ENCODE measurements at places on chromosomes 7 and 10.

- DNase-seq = no peak
Observed at GRCh38 chr7:116798232-116798631, 64.2 kb upstream of the CAPZA2 start.

- peak; percentile 81 for DNase-seq
Observed at GRCh38 chr7:7176406-7177043, 5.8 kb upstream of the C1GALT1 start.

- DNase-seq = peak; percentile 50
Observed at GRCh38 chr10:72466018-72466417, 111.3 kb upstream of the DNAJB12 start.

DNA sequence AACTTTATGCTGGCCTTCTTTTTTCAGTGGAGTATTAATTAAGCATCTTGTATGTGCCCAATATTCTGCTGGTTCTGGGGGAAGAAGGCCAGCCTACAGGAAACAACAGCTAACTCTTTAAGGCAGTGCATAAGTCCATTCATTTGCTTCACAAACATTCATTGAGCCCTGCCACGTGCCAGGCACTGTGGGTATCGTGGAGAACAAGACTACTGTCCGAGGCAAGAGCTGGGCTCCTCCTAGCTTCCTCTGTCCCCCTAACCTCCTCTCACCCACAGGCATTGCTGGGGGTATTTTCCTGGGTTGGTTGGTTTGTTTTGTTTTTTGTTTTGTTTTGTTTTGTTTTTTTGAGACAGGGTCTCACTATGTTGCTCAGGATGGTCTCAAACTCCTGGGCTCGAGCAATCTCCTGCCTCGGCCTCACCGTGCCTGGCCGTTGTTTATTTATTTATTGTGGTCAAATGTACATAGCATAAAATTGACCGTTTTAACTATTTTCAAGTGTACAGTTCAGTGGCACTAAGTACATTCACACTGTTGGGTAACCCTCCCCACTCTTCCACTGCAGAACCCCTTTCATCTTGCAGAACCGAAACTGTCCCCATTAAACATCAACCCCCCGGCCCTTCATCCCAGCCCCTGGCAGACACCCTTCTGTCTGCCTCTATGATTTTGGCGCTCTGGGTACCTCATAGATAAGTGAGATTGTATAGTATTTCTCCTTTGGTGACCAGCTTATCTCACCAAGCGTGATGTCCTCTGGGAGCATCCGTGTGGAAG, 32.6 kb downstream of the CHST3 start:
- no peak for DNase-seq

DNA sequence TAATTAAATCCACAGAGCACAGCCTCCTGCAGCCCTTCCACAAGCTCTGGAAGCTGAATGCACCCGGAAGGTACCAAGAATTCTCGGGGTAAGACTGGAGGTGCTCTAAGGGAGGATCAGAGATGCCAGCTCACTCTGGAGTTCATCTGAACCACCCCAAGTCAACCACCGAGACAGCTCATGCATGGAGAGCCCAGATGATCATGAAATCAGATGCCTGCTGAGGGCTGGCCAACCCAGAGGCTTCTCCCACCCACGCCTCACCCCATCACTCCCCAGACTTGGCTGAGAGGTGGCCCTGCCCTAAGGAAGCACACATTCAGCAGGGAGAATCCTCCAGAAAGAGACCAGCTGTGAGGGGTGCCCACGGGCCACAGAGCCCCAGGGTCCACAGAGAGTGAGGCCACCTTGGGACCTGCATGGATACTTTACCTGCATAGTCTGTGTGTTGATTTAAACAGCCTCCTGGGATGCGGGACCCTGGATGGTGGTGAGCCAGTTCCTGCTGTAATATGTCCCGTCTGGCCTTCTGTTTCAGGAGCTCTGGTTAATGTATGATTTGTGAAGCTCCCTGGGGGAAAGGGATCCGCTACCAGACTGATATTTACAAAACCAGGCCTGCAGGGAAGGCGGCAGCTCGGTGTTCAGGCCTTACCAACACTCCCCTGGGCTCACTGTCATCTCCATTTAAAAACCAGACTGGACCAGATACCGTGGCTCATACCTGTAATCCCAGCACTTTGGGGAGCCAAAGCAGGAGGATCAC, 64.9 kb downstream of the INSIG1 start:
- DNase-seq = no peak

DNA sequence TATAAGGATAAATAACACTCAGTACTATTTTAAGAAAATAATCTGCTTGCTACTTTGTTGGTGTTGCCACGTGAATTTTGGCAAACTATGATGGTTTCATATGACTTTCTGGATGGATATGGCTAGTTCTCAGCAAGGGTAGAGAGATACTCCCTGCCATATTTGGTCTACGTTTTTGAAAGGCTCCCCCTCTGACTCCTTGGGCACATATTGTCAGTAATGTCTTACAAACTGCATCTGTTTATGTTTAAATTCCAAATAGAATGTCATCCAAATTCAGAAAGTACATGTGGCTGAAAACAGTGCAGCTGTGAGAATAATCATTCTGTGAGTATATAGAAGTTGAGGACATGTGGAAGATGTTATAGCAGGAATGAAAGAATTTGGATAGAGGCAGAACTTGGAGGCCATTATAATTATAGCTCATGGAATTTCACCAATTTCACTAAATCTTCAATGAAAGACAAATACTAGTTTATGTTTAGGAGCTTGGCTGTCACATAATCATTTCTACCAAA, 107.8 kb downstream of the SRI start:
- no peak for DNase-seq

DNA sequence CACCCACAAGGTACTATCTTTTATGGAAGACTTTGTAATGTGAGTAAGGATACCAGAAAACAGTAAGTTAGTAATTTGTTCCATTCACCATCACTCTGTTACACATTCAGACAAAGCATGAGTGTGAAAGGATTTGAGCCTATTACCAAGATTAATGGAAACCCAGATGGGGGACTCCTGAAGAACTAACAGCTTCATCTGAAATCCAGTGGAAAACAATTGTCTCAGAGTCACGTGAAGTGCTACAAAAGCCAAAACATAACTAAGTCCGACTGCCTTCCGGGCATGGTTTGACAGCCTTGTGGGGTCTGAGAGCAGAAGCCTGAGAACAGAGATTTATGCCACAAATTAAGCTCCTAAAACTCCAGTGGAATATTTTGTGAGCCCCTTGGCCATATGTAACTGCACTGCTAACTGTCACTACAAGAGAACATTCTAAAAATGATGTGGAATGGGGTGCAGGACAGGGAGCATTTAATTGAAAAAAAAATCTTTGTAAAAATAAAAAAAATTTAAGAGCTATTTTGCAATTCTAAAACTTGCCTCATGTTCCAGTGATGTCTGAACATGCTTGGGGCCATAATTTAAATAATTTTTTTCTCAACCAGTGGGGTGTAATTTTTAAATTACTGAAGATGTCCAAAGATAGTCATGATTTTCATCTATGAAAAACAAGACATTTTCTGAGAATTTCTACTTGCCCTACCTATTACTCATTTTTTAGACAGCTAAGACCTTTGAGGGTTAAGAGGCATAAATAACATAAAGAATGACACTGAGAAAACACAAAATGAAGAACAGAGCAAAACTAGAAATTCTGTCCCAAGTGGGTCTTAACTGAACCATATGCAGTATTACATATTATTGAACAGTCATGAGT, 555.0 kb downstream of the INHBA start:
- no peak for DNase-seq

- DNase-seq = no peak
Observed at GRCh38 chr7:115368998-115369397, 447.1 kb downstream of the MDFIC start.

DNA sequence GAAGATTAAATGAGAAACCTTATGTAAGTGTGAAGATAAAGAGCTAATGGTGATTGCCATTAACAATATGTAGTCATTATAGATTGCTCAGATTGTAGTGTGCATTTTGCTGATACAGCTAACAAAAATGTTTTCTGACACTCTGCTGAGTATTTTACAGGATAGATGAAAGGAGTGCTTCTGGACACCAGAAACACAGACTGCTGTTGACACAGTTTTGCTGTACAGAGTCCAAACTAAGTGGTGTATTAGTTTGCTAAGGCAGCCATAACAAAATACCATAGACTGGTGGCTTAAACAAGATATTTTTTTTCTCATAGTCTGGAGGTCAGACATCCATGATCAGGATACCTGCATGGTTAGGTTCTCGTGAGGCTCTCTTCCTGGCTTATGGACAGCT, 2.2 kb downstream of the SMC3 start:
- no peak for DNase-seq

DNA sequence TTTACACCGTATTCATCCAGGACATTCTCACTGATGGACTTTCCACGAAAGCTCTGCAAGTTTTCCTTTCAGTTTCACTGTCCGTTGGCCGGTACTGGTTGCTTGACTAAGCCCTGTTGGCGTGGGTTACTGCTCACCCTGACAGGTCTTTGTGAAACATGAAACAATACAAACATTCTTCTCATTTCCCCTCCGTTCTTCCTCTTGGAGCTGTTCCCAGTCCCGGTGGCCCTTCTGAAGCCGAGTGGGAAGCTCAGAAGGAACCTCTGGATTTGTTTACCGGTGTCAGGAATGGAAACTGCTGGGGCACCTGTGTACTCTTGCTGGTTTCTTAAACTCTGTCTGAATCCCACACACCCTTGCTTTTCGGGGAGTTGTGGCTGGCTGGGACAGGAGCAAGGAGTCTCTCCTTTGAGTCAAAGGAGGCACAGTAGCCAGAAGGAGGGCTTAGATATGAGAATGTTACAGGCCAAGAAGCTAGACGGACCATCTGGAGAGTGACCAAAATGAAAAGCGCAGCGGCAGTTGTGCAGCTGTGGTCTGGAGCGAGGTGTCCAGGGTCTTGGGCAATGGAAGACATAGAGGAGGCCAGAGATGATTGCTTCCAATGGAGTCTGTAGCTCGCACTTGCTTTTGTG, 45.7 kb downstream of the LYZL2 start:
- peak; percentile 91 for DNase-seq

- DNase-seq = no peak
Observed at GRCh38 chr7:134855442-134855841, 76.0 kb downstream of the CALD1 start.
